ENCODE measurements at places on chromosomes 1 and 21.

GRCh38 chr1:58409336-58409735 is 137.2 kb downstream of the OMA1 start:
- no peak for DNase-seq

DNA sequence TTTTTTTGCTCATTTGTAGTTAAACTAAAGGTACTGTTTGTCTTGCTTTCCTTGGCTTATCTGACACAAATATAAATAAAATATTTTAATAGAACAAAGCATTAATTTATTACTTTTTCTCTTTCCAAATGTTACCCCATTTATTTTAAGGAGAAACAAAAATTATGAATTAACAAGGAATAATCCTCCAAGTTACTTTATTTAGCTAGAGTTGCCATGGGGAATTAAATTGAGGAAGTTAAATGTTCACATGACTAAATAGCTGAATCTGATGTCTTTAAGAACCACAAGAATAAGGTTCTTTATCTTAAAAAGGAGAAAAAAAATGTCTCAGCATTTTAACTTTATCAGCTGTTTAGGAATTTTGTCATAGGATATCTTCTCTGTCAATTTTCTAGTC is 12.3 kb downstream of the ATG4C start:
- DNase-seq: no peak

- peak; percentile 58 for DNase-seq
Observed at GRCh38 chr1:94611681-94612475, 70.3 kb upstream of the F3 start.

- DNase-seq: no peak
Observed at GRCh38 chr1:84756455-84757082, 66.3 kb upstream of the SSX2IP start.

GRCh38 chr1:12617901-12618660 is at the start of gene DHRS3:
DHRS3 (minus strand) TSS chr1:12618210; CDS start chr1:12617348, 862 bp downstream.
- peak; percentile 91 for DNase-seq

DNA sequence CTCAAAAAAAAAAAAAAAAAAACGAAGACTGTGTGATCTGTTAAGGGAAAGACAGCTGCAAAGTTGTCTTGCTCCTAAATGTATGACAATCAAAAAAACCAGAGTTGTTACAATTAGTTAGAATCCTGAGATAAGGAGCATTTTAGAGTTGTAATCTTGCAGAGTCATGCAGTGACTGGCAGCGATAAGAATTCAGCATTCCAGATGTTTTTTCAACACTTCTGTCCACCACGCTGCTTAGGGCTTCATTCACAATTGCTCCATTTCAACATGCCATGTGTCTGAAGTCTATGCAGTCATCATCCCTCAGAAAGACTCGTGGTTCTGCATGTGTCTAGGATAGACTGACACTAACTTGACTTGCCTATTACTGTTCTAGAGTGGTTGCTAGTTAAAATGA is 102.4 kb upstream of the BACE2 start:
- DNase-seq: no peak

DNA sequence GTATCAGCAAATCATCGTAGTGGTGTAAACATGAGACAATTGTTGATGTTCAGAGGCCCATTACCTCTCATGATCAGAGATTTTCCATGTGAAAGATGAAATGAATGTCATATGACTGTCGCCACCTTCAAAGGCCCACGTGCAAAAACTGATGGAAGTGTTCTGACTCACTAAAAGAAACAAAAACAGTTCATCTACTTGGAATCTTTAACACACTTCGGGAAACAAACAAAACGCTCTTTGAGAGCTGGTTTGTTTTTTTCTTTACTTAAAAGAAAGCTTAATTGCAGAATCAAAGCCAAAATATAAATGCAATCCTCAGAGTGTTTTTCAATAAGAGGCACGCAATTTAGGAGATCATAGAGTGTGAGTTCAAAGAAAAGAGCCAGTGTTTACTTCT is 100.8 kb downstream of the PLPPR4 start:
- no peak for DNase-seq

GRCh38 chr1:13775459-13775858 is 75.5 kb downstream of the PRDM2 start:
- DNase-seq: no peak

GRCh38 chr21:14591882-14592281 is 45.8 kb upstream of the SAMSN1 start:
- no peak for DNase-seq

DNA sequence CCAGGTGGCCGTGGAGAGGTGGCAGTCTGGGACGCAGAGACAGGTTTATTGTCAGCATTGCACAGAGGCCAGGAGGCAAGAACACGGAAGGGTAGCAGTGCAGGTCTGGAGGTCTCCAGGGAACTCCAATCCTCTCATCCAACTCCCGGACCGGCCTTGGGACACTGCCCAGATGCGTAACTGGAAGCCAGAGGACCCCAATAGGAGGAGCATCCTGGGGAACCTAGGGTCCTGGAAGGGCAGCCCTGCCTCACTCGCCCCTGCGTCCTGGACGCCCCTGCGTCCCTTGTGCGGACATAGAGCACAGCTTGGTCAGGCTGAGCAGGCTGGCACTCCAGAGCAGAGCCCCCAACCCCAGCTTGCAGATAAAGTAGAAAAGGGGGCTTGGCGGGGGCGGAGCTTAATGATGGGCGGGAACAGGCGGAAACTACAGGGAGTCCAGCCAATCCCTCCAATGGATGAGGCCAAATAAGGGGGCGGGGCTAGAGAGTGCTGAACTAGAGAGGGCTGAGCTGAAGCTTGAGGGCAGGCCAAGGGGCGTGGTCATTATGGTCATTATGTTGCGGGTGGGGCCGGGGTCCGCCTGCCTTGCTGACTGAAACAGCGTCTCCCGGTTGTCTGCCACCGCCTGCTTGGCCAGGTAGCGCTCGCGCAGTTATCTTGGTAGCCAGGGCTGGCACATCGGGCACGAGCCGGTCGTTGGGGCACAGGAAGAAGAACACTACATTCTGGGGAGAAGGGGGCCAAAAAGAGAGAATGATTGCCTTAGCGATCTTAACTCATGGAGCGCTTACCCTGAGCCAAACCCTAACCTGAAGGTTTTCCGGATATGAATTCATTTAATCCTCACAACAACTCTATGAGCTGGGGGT is 3.7 kb upstream of the ARHGEF19 start:
- peak; percentile 92 for DNase-seq

DNA sequence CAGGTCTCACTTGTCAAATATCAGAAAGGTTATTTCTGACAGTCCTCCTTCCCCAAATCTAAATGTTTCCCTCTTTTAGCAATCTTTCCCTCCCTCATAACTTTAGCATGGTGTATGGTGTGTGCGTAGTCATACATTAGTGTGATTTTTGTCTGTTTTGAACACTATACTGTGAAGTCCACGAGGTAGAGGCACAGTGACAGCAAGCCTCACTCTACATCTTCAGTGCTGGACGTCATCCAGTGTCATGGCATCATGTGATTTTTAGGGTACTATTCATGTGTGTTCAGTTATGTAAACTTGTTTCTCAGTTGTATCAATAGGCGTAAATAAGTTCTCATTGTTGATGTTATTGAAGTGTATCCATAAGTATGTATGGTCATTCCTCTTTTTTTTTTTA is 39.1 kb downstream of the DYRK1A start:
- DNase-seq: no peak

DNA sequence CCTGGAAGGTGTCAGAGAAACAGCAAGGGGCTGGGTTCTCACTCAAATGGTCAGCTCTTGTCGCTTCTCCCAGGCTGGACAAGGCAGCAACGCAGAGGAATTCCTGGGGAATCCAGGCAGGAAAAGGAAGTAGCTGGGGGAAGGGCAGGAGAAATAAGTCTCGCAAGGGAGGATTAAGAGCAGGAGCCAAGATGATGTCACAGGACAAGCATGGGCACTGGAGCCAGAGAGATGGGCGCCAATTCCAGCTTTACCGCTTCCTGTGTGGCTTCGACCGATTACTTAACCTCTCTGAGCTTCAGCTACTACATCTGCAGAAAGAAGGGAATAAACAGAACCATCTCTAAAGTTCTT is 70.5 kb downstream of the SSBP3 start:
- DNase-seq: no peak

DNA sequence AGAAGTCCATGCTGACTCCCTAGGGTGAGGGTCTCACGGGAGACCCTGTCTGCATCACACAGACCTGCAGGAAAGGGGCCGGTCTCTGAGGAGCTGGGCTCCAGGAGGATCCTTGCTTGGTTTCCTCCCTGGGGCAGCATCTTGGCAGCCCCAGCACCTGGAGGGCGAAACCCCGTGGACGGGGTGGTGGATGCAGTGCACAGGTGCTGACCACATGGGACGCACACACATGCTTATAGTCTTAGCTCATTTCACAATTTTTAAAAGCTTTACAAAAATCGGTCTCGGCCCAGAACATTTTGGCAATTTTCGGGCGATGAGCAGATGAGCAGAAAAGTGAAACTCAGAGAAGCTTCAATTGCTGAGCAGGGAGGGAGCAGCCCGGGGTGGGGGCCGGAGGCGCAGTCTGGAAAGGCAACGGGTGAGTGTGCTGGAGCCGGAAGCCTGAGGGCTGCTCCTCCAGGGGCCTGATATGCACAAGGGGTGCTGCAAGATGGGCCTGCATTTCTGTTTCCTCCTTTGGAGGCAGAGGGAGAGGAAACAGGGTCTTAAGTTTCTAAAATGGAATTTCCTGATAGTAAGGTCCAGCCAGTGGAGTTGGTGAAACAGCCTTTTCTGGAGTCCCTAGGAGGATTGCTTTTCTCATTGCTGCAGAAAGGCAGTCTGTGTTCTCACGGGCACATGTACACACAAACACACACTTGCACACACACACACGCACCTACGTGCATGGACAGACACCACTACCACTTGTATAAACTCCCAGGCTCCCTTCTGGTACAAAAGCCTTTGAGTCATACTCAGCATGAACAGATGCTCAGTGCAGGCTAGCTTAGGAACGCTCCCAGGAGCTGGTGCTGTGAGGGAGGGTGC is 60.6 kb downstream of the SCCPDH start:
- no peak for DNase-seq

DNA sequence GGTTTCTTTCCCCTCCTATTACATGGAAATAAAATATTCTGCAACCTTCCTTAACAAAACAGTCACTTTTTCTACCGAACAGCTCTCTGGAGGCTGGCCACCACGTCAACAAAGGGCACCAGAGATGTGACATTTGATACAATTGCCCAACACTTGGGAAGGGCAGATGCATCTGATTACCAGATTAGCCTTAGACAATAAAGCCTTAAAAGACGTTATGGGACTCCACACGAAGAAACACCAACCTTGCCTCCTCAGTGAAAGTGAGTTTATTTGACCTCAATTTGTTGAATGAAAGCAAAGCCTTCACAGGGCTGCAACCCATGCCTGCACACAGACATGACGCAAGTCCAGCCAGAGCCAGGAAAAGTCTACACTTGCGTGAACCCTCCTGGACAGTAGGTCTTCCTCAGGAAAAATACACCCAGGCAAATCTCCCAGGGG is 136.1 kb downstream of the TGFBR3 start:
- DNase-seq: no peak

GRCh38 chr21:29187944-29188343 is 57.5 kb downstream of the MAP3K7CL start:
- DNase-seq: no peak

DNA sequence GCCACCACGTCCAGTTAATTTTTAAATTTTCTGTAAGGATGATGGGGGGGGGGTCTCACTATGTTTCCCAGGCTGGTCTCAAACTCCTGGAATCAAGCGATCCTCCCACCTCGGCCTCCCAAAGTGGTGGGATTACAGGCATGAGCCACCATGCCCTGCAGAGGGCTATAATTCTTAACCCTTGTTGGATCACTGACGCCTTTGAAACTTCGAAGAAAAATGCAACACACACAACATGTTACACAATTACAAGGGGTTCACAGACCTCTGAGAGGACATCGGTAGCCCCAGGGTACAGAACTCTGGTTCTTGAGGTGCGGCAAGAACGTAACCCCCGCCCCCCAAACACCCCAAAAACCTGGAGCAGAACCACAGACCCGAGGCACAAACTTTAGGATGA is 8.4 kb upstream of the LUZP1 start:
- no peak for DNase-seq

DNA sequence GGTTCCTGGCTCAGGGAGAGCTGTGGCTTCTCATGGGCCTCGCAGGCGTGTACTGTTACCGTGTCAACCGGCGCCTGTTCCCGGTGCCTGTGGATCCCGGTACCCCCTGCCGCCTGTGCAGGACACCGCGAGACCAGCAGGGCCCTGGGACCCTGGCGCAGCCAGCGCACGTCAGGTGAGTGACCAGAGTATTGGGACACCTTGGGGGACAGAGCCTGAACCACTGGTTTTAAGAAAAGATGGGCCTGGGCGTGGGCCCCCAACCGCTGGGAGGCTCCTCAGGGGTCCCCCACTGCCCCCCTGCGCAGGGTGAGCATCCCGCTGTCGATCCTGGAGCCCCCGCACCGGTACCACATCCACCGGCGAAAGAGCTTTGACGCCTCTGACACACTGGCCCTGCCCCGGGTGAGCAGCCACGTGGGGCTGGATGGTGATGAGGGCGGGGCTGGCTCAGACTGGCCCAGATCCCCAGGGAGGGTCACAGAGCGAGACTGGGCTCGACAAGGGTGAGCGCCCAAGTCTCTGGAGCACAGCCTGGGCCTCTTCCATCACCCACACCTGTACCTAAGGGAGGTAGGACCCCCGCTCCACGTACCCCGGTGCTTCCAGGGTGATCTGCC is 10.5 kb downstream of the MIIP start:
- DNase-seq: no peak

DNA sequence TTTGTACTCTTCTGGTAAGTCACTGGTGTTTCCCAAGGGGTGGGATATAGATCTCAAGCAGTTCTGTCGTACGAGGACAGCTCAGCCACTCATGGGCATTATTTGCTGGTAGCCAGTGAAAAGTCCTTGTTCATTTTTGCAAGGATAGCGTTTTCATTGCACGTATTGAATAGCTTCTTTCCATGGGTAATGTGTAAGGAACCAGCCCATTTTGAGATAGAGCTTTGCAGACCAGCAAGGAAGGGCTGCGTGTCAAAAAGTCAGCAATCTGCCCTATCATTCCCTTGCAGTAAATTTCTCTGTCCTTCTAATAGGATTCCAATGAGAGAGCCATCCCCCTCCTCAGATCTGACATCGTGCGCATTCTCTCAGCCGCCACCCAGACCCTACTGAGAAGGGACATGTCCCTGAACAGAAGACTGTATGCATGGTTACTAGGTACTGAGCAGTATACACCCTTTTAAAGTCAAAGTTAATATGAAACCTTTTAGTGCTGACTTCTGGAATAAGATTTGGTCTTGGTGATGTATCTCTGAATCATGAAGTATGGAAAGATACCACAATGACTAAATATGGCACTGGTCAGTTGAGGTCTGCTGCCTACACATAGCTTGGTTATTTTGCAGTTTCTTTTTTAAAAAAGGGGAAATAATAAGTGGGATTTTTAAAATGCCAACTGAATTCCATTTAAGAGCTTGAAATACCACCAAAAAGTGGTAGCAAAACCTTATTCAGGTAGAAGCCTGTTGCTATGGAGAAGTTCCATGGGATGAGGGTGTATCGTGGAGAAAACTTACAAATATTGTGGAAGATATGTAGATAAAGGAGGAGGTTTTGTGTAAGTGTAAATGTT is 55.3 kb downstream of the DOP1B start:
- DNase-seq: no peak

- DNase-seq: no peak
Observed at GRCh38 chr21:37677006-37677405, 239.3 kb downstream of the KCNJ6 start.
